Activated gamma-delta T cell treated with Interleukin-2 at 50 U/mL for 16 hours (primary cell): ENCODE measurements at places on chromosomes 11 and 22.

- no peak for DNase-seq
Observed at GRCh38 chr11:84819128-84819527, 808.0 kb downstream of the DLG2 start.

DNA sequence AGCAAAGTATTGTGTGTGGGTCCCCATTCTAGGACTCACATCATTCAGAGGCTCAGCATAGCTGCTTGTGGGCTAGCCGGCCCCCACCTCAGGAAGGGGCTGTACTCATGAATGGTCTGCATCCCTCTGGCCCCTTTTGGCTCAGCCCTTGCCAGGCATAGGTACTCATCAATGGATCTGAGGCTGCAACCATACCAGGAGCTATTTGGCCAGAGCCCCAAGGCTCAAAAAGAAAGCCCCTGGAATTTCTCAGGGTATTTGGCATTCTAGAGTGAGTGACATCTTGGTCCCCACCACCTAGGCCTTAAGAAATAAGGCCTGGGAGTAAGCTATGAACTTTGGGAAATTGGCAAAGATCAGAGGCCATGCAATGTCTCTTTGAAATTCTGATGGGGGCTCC lies 38.3 kb downstream of the PLEKHA7 start:
- DNase-seq, result no peak

DNA sequence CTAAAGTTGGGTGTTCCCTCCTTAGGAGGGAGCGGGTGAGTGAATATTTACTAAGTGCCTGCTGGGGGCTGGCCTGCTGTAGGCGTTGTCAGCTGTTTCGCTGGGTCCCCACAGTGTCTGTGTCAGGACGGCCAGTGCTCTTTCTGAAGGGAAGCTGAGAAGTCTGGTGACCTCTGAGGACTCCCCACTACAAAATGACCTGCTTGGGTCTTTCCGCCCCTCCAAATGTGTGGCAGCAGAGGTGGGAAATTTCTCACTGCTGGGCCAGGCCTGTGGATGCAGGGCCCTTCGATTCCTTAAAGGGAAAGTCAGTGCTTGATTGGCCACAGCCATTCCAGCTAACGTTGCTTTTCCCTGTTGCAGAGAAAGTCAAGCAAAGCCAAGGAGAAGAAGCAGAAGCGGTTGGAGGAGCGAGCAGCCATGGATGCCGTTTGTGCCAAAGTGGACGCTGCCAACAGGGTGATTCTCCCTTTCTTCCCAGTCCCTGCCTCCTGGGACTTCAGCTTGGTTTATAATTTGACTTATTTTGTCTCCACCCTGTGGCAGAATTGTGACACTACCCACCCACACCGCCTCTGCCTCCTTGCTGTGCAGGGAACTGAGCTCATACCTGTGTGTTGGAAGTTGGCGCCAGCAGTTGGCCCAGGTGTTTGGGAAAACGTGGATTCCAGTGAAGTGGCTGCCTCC lies 6.8 kb downstream of the NAA40 start:
- peak; percentile 39 for DNase-seq

GRCh38 chr11:84947970-84948580 lies 679.1 kb downstream of the DLG2 start:
- DNase-seq, result no peak

DNA sequence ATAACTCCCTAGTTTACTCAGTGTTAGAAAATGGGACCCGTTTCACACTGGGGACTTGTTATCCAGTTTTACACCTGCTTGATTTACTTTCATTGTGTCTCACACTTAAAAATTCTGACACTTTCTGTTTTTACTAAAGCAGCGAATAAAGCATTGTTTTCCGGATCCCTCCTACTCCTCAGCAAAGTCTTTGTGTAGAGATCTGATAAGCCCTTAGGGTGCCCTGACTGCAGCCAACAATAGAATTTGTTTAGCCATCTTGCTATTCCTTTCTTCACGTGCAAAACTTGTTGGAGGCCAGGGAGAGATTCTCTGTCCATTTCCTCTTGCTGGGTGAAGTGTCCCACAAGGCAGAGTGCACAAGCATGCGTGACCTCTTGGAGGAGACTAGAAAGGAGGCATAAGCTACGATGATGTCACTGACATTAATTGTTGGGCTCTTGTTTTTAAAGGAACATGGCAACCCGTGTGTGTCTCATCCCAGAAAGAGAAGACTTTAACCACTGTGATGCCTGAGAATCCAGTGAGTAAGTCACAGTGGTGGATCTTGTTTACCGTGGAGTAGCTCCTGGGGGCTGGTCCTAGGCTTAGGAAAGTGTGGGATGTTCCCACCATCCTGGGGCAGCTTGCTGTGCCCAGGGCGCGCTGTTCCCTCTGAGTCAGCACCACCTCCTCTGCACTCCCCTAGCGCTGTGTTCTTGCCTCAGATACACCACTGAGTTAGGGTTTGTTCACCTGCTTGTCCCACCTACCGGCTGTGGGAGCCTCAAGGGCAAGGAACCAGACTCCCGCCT lies 27.7 kb downstream of the MICAL2 start:
- no peak for DNase-seq

GRCh38 chr11:126135235-126136176 lies 72.8 kb upstream of the CDON start:
- DNase-seq, result no peak

DNA sequence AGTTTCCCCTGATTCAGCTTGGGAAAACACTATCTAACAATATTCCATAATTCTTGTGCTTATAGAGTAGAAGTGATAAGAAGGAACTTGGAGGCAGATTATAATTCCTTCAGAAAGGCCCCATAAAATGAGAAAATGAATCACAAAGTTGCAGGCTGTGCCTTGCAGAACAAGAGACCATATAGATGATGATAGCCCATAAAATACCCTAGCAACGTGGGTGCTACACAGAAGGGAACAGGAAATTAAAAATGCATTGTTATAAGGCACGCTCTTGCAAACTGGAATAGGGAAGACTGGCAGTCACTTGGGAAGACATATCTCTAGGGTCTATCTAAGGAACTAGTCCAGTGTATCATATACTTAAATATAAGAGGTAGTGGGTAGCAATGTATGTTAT lies 67.6 kb downstream of the KIF18A start:
- no peak for DNase-seq

- no peak for DNase-seq
Observed at GRCh38 chr11:75013051-75013450, 24.3 kb downstream of the NEU3 start.

DNA sequence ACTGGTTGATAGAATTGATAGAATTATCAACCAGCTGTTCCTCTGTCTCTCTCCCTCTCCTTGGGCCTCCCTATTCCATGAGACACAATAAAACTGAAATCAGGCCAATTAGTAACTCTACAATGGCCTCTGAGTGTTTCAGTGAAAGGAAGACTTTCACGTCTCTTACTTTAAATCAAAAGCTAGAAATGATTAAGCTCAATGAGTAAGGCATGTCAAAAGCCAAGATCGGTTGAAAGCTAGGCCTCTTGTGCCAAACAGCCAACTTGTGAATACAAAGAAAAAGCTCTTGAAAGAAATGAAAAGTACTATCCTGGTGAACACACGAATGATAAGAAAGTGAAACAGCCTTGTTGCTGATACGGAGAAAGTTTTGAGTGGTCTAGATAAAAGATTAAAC lies 16.6 kb downstream of the PIH1D2 start:
- DNase-seq, result no peak

GRCh38 chr11:123718063-123718462 lies 23.4 kb downstream of the ZNF202 start:
- DNase-seq, result no peak

GRCh38 chr11:20760811-20761210 lies 91.4 kb downstream of the NELL1 start:
- DNase-seq, result no peak

- no peak for DNase-seq
Observed at GRCh38 chr11:122098261-122098980, 17.6 kb downstream of the BLID start.

DNA sequence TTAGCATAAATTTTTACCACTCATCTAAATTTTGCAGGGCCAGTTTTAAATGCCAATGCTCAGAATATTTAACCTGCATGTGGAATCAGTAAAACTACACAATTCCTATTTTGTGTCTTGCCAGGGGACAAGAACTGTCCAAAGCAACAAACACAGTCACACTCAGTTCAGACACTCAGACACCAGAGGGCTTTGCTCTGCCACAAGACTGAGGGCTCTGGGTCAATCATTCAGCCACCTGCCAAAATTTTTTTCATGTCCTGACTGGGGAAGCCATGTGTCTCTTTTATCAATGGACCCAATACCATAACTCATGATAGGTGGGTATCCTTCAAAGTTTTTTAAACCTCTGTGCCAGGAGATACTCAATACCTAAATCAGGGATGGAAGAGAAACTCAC lies 304.0 kb upstream of the ANO3 start:
- DNase-seq, result no peak

- no peak for DNase-seq
Observed at GRCh38 chr11:12991426-12991825, 17.7 kb upstream of the RASSF10 start.

DNA sequence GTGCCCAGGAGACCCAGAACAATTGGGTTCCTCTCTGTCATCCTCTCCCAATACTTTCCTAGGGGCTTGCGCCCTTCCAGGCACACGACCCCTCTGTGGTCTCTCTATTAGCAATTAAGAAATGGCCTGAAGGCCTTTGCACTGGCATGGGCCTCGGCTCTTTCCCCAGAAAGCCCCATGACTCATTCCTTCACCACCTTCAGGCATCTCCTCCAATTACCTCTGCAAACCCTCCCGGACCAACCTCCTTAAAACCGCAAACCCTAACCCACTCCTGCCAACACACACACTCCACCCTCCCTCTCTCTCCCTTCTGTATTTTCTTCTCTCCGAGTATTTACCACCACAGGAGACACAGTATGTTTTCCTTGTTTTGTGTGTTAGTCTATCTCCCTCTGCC lies 36.7 kb downstream of the LARGE1 start:
- no peak for DNase-seq
